Activated CD4-positive, CD25-positive, alpha-beta regulatory T cell treated with anti-CD3 and anti-CD28 coated beads, Interleukin-2, amount 50 U/mL, for 72 hours (primary cell): ENCODE measurements at places on chromosomes 2 and 18.
A peak's percentile ranks its signal among the peaks of the same experiment; 100 is the strongest.

DNA sequence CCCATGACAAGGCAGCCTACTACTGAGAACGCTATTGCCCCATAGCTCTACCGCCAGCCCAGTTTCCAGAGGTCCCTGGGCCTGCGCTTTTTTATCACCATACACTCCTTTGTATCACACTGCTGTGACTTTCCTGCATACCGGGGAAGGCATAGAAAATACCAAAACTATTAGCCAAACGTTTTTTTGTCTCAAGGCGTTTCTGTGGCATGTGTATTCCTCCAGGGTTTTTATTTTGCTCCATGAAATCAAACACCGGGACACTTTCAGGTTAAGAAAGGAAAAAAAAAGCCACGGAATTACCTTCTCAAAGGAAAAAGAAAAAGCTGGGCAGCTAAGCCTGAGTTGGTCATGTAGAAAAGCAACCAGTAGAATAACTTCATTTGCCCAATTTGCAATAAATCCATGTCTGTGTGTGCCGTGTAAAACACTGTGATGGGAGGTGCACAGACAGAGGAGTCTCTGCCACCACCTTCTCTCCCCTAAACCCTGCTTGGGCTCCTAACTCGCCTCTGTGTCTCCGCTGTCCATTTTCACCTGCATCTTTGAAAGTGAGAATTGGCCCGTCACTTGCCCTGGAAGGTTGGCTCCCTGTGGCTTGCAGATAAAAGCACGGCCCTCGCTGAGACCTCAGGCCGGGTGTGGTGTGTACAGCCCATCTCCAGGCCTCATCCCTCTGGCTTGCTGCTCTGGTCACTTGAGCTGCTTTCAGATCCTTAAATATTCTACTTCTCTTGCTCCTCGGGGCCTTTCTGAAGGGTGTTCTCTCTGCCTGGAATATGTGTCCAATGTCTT is 1.7 kb downstream of the AMER3 start:
- no peak for DNase-seq

DNA sequence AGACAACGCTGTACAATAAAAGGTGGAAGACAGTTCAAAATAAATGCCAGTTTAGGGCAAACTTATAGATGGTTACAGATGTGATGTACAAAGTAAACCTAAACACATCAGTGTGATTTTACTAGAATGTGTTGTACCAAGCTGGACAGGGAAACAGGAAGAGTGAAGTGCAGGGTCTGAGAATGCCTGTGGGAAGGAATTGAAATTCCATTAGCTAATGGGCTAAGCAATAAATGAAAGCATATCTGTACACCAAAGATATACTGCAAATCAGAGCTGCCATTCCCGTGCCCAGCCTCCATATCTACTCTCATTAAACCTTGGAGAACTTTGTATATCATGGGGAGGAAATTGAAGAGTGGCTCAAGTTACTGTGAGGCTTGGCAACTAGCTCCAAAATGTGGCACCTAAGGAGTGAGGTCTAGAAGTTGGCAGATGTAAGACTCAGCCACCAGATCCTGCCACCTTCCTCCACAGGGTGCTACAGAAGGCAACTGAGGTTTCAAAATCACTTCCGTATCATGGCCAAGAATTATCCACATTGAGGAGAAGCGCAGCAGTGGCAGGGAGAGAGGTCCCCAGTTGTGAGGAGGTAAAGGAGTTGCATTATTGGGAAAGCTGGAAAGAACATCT is 277.8 kb downstream of the TCF4 start:
- DNase-seq, result no peak

DNA sequence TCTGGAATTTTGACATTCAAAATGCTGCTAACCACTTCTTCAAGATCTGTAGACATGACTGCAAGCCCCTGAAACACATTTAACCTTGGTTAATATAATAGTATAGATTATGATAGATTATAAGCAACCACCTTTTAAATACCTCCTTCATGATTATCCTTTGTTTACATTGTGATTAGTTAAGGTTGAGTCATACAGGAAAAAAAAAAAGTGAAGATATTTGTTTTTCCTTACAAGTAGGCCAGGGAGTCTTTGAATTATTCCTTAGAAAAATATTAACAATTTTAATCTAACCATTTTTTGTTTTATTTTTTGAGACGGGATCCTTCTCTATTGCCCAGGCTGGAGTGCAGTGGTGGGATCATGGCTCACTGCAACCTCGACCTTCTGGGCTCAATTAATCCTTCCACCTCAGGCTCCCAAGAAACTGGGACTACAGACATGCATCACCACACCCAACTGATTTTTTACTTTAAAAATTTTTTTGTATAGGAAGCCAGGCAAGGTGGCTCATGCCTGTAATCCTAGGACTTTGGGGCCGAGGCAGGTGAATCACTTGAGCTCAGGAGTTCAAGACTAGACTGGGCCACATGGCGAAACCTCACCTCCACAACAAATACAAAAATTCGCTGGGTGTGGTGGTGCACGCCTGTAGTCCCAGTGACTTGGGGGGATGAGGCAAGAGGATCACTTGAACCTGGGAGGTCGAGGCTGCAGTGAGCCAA is 99.4 kb downstream of the SLC39A10 start:
- no peak for DNase-seq

DNA sequence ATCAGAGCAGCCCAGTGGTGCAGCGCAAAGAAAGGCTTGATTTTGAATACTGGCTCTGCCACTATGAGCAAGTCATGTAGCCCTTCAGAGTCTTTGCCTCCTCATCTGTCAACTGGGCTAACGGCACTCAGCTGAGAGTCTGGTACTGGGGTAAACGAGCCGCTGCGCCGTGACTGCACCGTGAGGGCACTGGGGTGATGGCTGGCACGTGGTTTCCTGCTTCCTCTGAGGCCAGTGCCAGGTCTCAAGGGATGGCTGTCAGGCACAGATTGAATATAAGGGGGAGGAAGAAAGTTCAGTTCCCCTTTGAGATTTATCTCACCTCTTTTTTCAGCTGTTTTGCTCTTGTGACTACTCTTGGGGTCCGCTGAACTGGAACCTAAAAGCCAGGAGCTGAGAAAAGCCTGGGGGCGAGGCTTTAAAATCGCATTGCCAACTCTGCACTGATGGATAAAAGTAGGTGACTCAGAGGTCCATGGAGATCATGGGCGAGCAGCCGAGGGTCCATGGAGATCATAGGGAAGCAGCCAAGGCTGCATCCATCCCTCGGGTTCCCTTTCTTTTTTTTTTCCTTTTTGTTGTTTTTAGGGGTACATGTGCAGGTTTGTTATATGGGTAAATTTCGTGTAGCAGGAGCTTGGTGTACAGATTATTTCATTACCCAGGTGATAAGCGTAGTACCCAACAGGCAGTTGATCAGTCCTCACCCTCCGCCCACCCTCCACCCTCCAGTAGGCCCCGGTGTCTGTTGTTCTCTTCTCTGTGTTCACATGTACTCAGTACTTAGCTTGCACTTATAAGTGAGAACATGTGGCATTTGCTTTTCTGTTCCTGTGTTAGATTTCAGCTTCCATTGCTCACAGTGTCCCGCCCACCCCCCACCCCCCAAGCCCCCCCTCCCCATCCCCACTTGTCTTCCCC is 114.3 kb downstream of the SPP2 start:
- peak; percentile 40 for DNase-seq

- DNase-seq, result no peak
Measured at GRCh38 chr2:155908567-155908966, 424.0 kb downstream of the NR4A2 start.

- DNase-seq, result no peak
Measured at GRCh38 chr2:208013285-208014178, 11.8 kb downstream of the PLEKHM3 start.

DNA sequence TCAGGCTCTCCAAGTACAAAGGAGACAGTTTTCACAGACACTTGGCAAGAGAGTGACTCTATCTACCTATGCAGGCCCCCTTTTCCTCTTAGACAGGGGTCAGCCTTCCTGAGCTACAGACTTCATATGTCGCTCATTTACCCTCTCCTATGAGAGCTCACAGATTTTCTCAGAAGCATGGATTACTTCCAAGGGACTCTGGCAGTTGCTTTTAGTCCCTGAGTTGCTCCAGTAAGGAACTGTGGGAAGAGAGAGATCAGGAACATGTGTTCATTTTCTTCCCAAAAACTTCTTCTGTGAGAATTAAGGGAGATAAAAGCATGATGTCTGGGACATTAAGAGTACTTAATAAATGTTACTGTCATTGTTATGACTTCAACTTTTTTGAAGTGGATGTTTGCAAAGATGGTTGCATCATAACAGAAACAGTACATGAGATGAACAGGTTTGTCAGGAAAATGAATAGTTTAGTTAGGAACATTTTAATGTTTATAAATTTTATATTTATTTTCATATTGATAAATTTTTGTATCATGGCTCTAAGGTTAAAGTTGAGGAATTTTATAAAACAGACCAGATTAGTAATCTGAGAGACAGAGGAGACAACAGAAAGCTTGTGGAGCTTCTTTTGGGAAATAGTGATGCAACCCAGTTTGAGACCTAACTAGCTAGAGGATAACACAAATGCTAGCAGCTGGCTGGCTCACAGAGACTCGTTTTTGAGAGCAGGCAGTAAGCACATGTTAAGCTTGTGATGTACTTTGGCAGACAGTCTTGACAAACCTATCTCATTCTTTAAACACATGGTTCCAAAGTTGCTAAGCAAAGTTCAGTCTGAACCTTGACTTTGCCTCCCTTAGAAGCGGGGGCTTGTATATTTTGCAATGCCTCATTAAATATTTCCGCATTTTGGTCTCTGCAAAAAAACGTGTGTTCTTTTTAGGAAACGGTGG is 21.7 kb upstream of the UGP2 start:
- DNase-seq, result no peak

DNA sequence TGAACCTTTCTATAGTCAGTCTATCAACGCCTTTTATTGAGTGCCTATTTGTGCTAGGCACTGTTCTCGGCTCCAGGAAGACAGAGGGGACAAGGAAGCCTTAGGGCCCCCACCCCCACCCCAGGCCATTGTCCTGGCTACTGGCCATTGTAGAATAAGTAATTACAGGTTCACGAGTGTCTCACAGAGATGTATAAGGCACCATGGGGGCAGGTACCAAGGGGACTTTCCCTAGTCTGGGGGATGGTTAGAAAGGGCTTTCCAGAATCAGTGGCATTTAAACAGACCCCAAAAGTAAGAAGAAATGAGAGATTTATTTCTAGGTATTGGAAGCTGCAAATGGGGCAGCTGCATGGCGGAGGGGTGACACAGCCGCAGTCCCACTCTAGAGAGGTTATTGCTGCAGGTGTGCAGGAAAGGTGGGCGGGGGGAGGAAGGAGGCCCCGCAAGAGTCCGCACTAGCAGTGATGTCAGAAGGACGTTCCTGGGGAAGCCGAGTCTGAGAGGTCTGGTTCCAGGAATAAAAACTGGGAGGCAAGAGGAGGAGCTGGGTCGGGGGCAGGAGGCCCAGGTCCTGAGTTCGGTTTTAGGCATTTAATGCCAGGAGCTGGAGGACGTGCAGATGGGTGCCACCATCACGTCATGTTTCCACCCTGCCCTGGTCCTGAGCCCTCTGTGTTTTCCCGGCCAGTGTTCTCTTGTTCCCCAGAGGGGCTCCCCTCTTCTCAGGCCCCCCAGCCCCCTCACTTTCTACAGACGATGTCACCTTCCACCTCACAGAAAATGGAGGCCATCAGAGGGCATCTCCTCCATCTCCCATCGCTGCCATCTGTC is 30.5 kb downstream of the FOSL2 start:
- peak; percentile 21 for DNase-seq

DNA sequence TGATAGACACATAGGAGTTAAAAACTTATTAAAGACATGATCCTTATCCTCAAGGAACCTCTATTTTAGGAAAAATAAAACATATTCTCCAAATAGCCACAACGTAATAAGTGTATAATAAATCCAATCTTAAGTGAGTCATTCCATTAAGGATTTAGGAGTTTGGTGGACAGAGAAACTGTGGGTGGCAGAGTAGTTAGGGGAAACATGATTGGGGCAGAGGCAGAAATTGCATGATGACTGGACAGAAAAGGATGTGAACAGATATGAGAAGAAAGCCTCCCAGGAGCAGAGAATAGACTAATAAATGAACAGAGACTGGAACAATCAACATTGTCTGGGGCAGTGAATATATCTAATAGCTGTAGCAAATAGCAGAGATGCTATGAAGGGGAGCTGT is 48.1 kb upstream of the SIGLEC15 start:
- DNase-seq, result no peak

DNA sequence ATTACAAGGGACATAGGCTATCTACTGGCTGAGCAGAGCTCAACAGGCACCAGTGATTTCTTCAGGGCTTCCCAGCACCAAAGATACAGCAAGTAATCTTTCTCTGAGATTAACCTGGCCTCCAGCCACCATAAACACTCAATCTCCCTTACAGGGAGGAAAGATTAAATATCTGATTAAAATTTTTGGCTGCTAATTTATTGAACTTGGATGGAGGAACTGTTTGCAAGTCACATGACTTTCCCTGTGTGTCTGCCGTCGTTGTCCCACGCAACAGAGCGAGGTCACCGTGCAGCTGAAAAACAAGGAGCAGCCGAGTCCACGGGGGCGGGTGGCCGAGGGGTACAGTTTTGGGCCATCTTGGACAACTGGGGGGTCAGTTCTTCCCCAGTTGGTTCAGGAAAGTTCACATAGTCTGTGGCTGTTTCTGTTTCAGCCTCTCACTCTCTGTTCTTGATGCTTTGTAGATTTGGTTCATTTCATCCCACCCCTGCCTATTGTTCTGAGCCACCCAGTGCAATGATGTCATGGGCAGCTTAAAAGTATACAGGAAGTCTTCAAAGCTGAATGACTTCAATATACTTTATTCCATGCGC is 186.8 kb upstream of the CTAGE1 start:
- DNase-seq, result no peak

DNA sequence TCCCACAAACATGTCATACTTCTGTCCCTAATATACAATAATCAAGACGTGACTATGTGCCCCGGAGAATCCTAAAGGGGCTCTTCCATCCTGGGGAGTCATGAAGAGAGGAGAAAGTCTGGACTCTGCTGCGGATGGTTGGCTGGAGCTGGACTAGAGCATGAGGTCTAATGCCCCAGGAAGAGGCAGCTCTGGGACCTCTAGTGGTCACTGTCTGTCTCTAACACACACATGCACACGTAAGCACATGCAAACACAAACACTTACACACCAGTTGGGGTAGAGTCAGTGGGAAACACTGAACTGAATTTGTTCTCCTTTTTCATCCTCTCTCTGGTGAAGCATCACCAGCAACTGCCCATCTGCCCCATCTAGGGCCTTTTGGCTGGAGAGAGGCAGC is 271.6 kb downstream of the TDRD15 start:
- DNase-seq, result no peak

DNA sequence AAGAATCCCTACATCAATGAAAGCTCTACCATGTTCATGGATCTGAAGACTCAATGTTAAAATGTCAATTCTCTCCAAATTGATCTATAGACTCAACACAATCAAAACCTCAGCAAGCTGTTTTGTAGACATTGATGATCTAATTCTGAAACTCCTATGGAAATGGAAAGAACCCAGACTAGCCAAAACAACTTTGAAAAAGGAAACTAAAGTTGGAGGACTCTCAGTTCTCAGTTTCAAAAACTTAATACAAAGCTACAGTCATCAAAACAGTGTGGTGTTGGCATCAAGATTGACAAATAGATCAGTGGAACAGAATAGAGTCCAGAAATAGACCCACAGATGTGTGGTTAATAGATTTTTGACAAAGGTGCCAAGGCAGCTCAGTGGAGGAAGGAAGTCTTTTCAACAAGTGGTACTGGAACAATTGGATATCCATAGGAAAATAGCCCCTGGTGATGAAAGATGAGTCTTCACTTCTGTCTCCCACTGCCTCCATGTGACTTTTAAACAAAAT is 30.4 kb downstream of the LBH start:
- DNase-seq, result no peak

GRCh38 chr2:113875135-113875534 is 14.8 kb upstream of the ACTR3 start:
- no peak for DNase-seq

GRCh38 chr2:26843041-26843440 is 4.9 kb upstream of the DPYSL5 start:
- DNase-seq, result no peak
